Fibroblast of pulmonary artery (primary cell): ENCODE measurements at places on chromosomes 3 and 15.

GRCh38 chr3:195522254-195523023, 20.7 kb downstream of the PPP1R2 start:
- DNase-seq = peak; percentile 65

GRCh38 chr3:163622384-163622783, 1455.9 kb downstream of the SI start:
- DNase-seq = peak; percentile 22

- no peak for DNase-seq
These were observed 271.5 kb downstream of the IL5RA start for GRCh38 chr3:2838546-2839157.

DNA sequence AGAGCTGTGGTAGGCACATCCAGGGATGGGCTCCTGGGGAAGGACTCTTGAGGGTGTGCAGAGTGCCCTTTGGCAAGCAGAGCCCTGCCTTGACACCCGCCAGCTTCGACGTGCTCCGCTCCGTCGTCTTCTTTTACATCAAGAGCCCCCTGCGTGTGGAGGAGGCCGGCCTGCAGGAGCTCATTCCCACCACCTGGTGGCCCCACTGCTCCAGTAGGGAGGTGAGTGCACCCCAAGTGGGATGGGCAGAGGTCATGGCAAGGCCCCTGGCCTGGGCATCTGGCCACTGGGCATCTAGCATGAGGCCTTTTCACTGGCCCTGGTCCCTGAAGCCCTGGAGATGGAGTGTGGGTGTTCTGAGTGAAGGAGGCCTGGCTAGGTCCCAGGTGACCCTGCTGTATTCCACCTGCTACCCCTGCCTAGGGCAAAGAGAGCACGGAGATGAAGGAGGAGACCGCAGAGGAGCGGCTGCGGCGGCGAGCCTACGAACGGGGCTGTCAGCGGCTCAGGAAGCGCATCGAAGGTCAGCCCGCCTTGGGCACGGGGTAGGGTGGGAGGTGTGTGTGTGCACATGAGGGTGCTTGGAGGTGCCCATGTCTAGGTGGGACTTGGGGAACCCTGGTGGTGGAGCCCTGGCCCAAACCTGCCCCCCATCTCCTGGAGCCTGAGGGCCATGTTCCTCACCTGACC, 12.2 kb downstream of the RNF123 start:
- DNase-seq = no peak

- no peak for DNase-seq
These were observed 414.2 kb downstream of the CNTN4 start for GRCh38 chr3:2512881-2513280.

GRCh38 chr3:180923561-180923960, 11.1 kb downstream of the FXR1 start:
- DNase-seq = no peak

- DNase-seq = no peak
These were observed 5.6 kb downstream of the SUCNR1 start for GRCh38 chr3:151879037-151879436.

GRCh38 chr3:146625186-146625775, 20.1 kb upstream of the PLSCR5 start:
- peak; percentile 29 for DNase-seq

DNA sequence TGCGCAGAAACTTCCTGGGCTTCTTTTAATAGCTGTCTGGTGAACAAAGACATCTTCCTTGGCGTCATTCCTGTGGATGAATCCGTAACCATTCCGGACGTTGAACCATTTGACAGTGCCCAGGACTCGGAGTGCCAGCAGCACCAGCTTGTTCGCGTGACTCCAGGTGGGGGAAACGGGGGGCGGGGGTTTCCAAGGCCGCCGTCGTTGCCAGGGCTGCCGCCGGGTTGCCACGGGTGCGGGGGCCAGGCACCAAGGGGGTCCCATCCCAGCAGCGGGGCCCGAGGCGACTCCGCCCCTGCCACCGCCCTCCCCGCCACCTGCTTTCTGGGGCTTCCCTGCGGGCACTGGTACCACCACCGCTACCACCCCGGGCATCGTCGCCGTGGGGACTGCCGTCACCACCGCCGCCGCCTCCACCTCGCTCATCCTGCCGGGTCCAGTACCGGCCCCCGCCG, 22.8 kb downstream of the RGMA start:
- DNase-seq = no peak

DNA sequence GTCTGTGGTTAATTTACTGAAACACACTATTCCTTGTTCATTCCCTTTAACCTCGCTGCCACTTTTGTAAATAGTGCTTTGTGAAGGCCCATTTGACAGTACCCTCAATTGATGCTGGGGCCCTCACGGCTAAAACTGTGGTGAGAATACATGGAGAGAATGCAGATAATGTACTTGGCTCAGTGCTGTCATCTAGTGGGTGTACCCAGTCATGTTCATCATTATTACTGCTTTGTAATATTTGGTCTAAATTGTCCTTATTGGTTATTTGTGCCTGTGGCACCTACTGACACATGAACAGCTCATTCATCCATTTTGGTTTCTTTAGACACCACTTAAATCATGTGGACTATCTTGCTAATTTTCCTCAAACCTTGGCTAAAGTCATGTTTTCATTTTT, 543.6 kb downstream of the EDEM1 start:
- no peak for DNase-seq

DNA sequence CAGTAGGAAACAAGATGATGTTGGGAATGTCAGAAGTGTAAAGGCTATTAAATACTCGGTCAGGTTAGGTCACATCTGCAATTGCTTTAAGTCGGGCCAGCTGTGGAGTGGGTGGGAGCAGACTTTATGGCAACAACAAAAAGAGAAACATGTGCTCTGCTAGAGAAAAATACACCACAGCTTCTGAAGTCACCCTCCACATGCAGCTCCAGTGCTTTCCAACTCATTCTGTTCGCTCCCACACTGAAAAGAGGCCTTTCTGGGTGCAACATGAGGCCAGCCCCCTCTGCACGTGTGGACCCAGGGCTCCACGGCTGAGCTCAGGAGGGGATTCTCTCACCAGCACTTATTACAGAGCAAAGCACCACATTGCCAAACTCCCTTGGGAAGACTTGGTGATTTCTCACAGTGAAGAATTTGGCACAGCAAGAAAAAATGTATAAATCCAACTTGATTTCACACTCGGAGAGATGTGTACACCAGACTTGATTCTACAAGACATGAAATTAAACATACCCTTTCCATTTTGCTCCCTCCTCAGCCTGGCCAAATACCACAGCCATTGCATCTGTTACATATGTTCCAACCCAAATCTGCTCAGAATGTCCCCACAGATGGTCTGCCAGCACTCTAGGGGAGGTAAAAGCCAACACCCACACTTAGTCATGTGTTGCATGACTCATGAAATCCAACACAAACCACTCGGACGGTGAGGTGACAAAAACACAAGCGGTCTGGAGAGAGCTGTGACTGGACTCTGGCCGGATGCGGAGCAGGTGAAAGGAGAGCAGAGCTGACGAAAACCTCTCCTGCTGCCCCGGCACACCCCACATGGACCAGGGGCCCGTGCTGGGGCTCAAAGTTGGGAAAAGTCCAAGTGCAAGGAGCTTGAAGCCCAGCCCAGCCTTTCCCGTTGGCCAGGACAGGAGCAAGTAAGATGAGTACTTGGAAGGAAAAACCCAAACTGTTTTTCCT, 74.6 kb downstream of the ITGB5 start:
- peak; percentile 96 for DNase-seq

GRCh38 chr3:72032441-72033135, 247.6 kb upstream of the PROK2 start:
- no peak for DNase-seq

DNA sequence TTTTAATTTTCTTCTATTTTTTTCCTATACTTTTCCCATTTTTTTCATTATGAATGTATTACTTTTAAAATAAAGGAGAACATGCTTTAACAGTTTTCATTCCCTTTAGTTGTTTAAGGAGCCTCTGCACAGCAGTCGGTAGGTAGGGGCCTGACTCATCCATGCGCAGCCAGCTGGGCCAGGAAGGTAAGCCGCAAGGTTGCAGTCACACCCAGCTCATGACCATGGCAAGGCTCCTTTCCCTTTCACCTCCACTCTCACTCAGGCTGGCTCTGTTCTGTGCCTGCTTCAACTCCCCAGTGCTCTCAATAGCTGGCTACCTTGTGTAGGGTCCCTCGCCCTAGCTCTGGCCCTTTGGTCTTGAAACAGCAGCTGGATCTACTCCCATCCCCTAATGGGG, 17.4 kb upstream of the ANKRD34C start:
- no peak for DNase-seq

- no peak for DNase-seq
These were observed 296.6 kb downstream of the PLOD2 start for GRCh38 chr3:145864336-145864735.

GRCh38 chr3:29901097-29901496, 620.2 kb downstream of the RBMS3 start:
- peak; percentile 53 for DNase-seq

GRCh38 chr15:91275844-91276243, 175.8 kb downstream of the SV2B start:
- no peak for DNase-seq

- peak; percentile 4 for DNase-seq
These were observed 9.2 kb downstream of the SLC25A36 start for GRCh38 chr3:140950863-140951262.

DNA sequence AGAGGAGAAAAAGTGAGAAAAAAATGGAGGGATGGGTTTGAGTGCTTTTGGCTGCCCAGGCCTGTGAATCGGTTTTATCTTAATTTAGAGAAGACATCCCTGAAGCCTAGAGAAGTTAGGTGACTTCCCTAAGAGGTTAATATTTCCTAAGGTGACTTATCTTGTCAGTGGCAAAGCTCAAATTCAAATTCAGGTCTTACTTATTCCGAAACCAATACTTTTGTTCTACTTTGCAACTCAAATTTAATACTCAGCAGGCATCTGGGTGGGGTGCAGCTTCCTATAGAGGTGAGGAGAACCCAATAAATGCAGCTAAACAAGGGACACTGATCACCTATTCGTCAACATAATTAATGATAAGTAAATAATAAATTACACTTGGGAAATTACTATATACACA, 54.9 kb upstream of the MYRIP start:
- DNase-seq = no peak

DNA sequence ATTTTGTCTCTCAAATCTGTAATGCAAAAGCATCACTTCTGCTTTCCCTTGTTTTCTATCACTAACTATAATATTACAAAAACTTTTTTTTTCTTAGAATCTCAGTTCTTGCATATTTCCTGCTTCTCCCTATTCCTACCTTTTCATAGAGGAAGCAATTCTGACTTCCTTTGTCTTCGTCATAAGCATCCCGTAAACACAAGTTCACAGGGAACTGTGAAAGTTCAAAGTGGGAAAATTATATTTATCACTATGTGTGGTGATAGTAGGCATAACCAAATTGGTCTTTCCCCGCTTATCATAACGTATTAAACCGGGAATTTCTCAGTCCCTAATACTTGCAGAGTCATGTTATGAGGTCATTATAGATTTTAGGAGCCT, 22.3 kb downstream of the CD200 start:
- no peak for DNase-seq

DNA sequence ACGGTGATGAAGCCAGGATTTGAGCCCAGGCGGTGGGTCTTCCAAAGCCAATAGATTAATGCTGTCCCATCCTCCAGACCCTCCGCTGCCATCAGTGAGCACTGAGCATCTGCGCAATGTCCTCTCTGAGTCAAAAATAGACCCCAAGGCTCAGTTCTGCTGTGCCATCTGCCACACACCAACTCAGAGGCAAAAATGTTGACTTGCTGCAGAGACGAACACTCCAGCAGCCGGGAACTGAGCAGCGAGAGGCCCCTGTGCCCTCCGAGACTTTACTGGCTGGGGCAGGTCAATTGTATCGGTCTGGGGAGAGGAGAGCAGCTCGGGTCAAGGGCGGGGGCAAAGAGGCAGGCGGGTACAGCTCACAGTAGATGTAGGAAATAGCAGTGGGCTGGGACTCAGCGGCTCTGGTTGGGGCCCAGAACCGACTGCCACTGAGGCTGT, 41.5 kb upstream of the ATP2B2 start:
- DNase-seq = no peak

- DNase-seq = no peak
These were observed 272.1 kb upstream of the TTC14 start for GRCh38 chr3:180329847-180330246.

- DNase-seq = no peak
These were observed 36.0 kb downstream of the BTLA start for GRCh38 chr3:112463250-112463649.

- peak; percentile 25 for DNase-seq
These were observed 645.5 kb downstream of the RBMS3 start for GRCh38 chr3:29926378-29926777.

DNA sequence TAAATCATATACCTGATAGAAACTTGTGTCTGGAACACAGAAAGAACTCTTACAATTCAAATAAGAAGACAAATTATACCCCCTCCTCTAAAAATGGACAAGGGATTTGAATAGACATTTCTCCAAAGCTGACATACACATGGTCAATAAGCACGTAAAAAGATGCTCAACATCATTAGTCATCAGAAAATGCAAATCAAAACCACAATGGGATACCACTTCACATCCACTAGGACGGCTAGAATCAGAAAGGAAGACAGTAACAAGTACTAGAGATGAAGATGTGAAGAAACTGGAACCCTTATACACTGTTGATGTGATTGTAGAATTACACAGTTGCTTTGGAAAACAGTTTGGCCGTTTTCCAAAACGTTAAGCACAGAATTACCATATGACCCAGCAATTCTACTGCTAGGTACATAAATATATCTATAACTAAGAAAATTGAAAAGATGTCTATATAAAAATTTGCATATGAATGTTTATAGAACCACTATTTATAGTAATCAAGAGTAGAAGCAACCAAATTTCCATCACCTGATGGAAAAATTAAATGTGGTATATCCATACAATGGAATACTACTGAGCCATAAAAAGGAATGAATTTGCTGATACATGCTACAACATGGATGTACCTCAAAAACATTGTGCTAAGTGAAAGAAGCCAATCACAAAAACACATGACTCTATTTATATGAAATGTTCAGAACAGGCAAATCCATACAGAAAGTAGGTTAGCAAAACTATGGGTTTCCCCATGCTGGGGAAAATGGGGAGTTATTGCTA, 60.8 kb downstream of the GREM1 start:
- DNase-seq = no peak

DNA sequence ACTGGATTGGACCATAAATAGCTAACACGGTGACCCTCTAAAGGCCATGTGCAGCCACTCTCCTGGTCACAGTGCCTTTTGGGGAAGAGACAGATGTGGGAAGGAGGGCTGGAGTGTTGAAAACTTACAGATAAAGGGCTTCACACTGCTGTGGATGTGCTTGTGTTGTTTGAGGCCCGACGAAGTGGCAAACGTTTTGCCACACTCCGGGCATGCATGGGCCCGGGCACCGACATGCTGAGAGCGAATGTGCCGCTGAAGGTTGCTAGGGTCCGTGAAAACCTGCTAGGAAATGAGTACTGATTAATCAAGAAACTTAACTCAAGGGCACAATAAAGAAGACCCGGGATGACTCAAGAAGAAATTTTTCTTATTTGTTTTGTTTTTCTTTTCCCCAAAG, 542.6 kb downstream of the MECOM start:
- DNase-seq = no peak

GRCh38 chr15:94230431-94230882, 904 bp upstream of the MCTP2 start:
- no peak for DNase-seq

DNA sequence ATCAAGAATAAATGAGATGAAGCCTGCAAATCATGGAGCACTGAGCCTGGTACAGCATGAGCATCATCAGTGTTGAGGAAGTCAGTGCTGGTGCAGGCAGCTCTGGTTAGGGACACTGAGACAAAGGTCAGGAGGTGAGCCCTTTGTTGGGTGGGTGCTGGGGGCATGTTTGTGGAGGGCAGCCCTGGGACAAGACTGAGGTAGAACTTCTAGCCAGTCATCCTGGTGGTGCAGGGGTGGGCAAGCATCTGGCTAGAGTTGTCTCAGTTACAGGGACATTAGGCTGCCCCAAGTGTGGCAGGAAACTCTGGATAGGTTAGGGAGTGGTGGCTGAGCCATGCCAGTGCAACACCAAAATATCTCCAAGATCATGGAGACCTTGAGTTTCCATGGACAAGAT, 27.3 kb downstream of the WNT5A start:
- DNase-seq = no peak
